ENCODE measurements at places on chromosomes 12 and 14. TPM values are rescaled to one million over a fixed set of nuclear protein-coding genes. Genes with fewer than 3 reads are reported as not detected.

KLRC2 gene
- total RNA-seq, result not detected

SCARB1 gene
- 10.0 TPM for total RNA-seq

CNTN1 gene
- 2.0 TPM for total RNA-seq

GRCh38 chr12:123948401-123948795, 24.2 kb downstream of the CCDC92 start:
- no peak for DNase-seq

DNA sequence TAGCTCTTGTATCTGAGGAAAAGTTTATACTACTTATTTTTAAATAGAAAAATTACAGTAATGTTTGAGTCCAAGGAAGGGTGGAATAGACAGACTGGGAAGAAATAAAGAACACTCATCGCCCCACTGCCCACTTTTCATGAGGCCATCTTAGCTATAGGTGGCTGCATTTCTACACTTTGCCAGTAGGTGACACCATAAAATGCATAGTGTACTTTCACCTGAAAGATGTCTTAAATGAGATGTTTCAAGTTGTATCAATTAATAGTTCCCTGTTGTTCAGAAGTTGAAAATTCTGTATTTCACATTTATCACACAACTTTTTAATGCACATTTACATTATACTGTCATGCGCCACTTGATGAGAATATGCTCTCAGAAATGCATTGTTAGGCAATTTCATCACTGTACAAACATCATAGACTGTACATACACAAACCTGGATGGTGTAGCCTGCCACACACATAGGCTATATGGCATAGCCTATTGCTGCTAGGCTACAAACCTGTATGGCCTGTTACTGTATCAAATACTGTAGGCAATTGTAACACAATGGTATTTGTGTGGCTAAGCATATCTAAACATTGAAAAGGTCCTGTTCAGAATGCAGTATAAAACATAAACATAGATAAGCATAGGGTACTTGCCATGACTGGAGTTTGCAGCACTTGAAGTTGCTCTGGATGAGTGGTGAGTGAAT, 27.6 kb downstream of the PMCH start:
- peak; percentile 24 for DNase-seq

- DNase-seq, result peak; percentile 4
These were observed 76.3 kb downstream of the RIMBP2 start for GRCh38 chr12:130639476-130640424.

Data from renal cortical epithelial cell (primary cell).